ENCODE measurements at places on chromosomes 1 and 21.

- DNase-seq = no peak
Measured at GRCh38 chr1:88943241-88943640, 49.2 kb downstream of the KYAT3 start.

GRCh38 chr1:240528591-240528990 is 83.4 kb downstream of the GREM2 start:
- DNase-seq = no peak

DNA sequence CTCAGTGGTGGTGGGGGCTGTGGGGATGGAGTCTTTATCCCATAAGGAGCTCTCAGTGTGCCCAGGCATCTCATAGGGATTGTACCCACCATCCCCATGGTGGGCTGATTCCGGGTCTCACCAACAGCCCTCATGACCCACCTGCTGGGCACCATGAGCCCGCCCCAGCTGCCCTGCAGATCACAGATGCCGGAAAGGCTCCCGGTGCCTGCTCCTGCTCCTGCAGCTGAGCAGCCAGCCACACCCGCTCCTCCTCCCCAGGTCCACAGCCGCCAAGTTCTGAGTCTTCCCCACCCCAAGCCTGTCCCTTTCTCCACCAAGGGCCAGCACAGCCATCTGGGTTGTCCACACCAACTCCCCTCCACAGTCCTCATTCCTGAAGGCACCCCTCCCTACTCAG is 15.5 kb upstream of the TSPEAR start:
- DNase-seq = no peak

DNA sequence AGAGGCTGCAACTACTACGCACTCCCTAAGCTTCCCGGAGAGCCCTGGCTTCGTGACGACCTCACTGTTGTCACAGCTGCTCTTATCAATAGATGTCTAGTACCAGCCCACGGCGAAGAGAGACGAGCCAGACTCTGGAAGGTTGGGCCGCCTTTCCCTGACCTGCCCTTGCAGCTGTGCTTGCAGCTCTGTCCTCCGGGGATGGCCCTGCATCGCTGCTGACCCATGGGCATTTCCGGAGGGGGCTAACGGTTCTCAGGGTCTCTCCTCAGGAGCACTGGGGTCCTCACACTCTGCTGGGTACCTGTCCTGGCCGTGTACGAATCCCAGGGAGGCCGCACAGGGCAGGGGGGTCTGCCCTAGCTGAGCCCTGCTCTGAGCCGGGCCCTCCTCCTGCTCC is 93.8 kb upstream of the COL6A1 start:
- DNase-seq = no peak

DNA sequence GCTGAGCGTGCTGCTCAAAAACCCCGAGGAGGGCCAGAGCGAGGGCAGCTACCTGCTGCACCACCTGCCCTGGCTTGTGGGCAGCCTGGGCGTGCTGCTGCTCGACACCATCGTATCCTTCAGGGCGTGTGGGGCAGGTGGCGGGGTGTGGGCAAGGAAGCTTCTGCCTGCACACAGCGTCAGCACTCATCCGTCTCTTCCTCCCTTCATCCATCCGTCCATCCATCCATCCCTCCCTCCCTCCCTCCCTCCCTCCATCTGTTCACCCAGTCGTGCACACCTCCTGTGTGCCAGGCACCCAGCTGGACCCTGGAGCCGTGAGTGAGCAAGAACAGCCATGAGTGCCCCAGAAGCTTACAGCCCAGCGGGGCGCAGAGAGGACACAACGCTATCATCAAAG is 15.2 kb downstream of the SLC66A1 start:
- DNase-seq = no peak

DNA sequence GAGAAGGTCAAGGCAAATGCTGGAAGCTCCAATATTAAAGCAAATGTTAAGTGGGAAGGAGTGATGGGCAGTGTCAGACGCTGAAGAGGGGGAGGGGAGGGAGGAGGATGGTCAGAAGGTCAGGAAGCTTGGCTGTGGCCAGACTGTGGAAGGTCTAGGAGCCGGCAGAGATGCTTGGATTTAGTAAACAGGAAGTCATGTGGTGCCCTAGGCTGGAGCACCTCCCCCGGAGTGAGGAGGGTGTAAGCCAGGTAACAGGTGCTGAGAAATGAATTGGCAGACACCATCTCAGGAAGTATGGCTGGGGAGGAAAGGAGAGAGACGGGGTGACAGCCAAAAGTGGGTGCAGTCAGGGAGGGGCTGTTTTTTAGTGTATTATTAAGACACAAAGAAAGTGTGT is 17.7 kb downstream of the CSMD2 start:
- DNase-seq = no peak

- no peak for DNase-seq
Measured at GRCh38 chr1:64111787-64112186, 91.6 kb upstream of the UBE2U start.

DNA sequence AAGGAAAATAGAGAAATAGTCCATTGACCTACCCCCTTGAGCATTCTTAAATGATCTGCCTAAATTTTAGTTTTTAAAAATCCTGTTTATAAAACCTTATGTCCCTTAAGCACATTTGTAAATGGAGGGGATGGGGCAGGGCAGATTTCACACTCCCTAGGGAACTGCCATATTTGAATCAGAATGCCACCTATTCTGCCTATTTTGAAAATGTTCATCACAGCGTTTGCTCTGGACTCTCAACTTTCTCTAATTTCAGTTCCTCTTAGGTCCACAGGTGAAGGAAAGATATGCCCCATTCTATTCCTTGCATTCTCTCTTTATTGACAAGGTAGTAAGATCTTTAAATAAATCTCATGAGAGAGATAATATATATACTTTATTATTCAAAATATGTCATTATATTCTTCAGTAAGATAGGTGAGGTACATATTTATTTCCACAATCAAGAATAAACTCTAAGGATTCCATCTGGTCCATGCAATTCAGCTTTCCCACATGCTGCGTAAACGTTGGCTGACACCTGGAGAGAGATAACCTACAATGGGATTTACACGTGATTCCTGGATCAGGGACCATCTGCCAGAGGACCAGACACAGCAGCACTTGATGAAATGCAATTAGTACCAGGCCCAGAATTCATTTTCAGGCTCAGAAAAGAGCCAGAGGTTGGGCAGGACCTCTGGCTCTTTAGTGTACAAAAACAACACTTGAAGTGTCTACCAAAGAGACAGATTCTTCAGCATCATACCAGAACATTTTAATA is 1.2 kb upstream of the LPGAT1 start:
- DNase-seq = no peak

DNA sequence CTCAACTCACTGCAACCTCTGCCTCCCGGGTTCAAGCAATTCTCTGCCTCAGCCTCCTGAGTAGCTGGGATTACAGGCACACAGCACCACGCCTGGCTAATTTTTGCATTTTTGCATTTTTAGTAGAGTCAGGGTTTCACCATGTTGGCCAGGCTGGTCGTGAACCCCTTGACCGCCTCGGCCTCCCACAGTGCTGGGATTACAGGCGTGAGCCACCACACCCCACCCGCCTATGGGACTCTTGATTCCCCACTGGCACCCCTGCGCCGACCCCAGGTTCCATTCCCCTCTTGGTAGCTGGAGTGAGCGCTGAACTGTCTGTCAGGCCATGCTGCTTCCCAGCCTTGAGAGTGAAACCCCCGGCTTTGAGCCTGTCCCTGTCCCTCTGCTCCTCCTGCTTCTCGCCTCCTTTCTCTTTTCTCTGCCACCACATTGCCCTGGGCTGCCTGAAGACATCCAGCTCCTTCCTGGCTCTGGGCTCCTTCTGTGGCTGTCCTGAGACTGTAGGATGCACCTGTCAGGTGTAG is 48.8 kb downstream of the IER5 start:
- DNase-seq = no peak

DNA sequence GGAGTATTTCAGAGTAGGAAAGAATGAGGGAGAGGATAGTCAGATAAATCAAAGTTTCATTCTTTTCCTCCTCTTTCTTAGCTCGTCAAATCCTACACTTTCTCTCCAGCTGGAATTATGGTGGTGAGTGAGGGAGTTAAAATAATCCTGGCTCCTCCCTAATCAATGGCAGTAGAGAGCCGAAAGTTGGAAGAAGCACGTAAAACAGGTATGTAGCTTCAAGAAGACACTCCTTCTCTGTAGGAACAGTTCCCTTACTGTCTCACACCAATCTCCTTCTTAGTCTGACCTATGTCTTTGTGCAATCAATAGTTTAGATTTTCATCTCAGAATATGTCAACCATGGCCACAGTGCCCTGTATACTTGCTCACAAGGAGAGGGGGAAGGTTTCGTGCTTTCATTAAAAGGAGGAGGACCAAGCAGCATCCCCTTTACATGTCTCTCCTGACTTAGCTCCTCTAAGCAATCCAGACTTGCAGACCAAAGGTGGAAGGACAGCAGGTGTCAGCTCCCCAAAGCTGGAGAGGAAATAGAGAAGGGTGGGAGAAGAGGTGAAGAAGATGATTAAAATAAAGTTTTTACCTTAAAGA is 878 bp downstream of the MINDY1 start:
- no peak for DNase-seq

DNA sequence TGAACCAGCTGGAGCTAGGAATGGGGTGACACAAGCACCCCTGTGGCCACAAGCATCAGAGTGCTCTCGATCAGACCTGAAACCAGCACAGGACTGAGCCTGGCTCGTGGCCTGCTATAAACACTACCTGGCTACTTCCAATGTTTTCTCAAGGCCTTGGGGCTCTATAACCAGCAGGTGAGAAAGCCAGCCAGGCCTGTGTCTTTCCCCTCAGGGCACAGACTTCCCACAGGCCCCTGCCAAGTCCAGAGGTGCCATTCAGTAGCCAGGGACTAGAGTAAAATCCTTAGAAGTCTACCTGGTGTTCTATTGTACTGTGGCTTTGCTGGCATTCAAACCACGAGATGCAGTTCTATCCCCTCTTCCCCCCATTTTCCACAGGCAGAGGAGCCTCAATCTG is 22.6 kb downstream of the OR2G3 start:
- no peak for DNase-seq

- no peak for DNase-seq
Measured at GRCh38 chr1:47401761-47402160, 14.3 kb upstream of the FOXE3 start.

DNA sequence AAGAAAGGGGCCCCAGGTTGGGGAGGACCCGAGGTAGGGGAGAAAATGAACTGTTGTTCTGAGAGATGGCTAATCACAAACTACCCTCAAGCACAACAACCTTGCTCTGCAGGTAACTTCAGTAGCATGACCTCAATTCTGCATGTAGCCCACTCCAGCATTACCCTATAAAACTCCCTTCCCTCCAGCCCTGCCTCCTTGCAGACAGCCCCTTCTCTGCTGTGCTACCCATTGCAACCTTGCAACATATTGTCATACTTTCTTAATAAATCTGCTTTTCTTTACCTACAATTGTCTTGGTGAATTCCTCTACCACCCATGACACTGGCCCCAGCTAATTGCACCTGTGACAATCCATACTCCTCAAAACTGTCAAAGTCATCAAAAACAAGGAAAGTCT is 428.9 kb downstream of the MATN1 start:
- DNase-seq = no peak

GRCh38 chr1:42735477-42736105 is 4.4 kb downstream of the CLDN19 start:
- no peak for DNase-seq

DNA sequence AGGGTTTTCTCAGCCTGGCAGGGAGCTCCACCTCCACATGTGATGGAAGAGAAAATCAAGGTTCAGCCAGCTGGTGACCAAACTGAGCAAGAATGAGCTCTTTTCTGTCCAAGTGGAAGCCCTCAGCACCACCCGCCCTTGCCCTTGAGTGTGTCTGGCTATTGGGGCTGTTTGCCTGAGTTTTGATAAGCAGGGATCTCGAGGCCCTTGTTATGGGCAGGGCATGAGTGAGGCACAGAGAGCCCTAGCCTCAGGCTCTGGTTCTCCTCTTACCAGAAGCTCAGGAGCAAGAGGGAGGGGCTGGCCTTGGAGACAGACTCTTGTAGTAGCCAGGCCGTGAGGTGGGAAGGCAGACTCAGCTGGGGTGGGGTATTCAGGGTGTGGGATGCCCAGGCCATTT is 37.5 kb upstream of the ARF1 start:
- DNase-seq = no peak

DNA sequence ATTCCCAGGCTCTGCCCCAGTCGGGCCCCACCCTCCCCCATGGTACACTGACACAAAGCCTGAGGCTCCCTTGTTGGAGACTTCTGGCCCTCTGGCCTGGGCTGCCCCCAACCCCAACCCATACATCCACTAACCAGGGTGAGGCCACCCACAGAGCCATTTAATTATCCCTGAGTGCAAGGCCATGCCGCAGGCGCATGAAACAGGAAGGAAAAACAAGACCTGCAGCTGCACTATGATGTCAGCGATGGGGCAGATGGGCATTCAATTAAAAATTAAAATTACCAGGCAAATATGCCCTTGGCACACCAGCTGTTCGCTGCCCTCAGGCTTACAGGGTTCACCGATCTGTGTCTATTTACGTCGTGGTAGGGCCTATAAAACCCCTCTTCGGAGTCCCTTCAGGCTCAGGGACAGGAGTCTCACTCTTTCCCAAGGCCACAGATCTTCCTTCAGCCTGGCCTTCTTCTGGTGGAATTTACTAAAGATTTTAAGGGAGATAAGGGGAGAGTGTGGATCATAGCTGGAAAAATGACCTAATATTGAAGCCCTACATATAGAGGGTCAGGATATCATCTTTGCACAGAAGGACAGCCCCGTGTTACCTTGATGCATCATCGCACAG is 29.6 kb upstream of the RGS16 start:
- no peak for DNase-seq

DNA sequence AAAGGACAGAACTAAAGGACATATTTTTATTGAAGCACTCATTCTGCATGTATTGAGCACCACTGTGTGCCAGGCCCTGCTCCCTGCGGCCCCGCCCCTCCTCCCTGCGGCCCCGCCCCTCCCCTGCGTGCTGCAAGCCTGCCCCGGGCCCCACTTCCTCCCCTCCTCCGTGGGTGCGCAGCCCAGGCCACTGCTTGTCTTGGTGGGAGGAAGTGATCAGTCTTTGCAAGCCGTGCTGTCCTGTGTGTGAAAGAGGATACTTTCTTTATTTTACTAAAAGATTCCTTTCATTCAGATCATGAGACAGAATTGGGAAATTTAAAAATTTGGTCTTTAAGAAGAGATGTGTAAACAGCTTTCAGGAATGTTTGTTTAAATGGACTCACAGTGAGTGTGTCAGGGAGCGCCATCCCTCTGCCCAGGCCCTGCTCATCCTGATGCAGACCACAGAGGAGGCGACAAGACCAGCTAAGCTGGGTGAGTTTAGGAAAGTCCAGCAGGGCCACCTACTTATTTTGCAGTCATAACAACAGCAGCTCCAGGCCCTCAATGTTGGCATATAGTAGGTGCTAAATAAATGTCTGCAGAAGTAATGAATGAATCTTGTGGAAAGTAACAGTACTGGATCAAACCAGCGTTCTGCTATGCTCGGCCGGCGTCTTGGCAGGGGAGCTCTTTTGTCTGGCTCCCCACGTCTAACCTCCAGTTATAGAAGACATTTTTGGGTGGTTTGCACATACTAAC is 88.3 kb upstream of the SELENON start:
- no peak for DNase-seq

DNA sequence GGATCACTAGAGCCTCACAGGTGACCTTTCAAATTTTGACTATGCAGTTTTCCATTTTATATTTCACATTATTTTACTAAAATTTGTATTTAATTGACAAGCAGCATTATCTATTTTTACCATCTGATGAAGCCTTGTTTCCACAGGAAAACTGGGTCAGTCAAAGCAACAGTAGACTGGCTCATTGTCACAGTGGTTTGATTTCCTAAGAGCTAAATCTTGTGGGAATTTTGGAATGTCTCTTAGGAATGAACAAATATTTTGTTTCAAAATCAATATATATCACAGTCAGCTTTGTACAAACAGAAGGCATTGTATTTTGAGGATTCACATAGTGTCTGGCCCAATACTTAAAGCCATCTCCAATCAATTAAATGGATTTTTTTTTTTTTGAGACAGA is 152.6 kb upstream of the RNPC3 start:
- DNase-seq = no peak
